CD8-positive, alpha-beta memory T cell (primary cell): ENCODE measurements at places on chromosomes 4 and X. TPM values are rescaled to one million over a fixed set of nuclear protein-coding genes. Genes with fewer than 3 reads are reported as not detected.

Gene CYLC1
- not detected for total RNA-seq

Gene EDA
- 0.53 TPM for total RNA-seq

Gene PPP3CA
- 30.7 TPM for total RNA-seq

Gene MED12
- 49.3 TPM for total RNA-seq

Gene RTL3
- not detected for total RNA-seq

Gene EGF
- total RNA-seq, result not detected

Gene ZNF732
- total RNA-seq, result not detected

Gene NLGN3
- 0.69 TPM for total RNA-seq

Gene TBX22
- total RNA-seq, result not detected

Gene PDLIM3
- not detected for total RNA-seq

Gene XPNPEP2
- 0.28 TPM for total RNA-seq

DNA sequence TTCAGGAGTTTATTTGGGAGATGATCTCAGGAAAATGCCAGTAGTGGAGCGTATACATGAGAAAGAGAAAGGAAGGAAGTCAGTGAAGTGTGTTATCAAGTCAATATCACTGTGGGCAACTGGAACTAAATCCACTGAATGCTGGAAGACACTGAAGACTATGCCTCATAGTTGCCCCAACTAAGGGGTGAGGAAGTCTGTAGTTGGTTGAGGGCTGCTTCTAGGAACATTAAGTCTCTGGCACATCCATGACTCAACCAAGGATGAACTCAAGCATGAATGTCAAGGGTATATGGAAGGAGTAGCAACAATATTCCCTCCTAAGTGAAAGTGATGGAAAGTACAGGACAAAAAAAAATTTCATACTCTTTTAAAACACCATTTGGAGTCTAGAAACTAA, 167.9 kb downstream of the MAGEB17 start:
- H3K36me3 ChIP-seq, result no peaks in the 10 kb centered on the region
- no peaks in the 10 kb centered on the region for H3K4me1 ChIP-seq
- no peak overlapping the region for H3K27ac ChIP-seq
- H3K27me3 ChIP-seq, result no peaks in the 10 kb centered on the region
- DNase-seq, result no peak
- no peak overlapping the region for H3K4me3 ChIP-seq

DNA sequence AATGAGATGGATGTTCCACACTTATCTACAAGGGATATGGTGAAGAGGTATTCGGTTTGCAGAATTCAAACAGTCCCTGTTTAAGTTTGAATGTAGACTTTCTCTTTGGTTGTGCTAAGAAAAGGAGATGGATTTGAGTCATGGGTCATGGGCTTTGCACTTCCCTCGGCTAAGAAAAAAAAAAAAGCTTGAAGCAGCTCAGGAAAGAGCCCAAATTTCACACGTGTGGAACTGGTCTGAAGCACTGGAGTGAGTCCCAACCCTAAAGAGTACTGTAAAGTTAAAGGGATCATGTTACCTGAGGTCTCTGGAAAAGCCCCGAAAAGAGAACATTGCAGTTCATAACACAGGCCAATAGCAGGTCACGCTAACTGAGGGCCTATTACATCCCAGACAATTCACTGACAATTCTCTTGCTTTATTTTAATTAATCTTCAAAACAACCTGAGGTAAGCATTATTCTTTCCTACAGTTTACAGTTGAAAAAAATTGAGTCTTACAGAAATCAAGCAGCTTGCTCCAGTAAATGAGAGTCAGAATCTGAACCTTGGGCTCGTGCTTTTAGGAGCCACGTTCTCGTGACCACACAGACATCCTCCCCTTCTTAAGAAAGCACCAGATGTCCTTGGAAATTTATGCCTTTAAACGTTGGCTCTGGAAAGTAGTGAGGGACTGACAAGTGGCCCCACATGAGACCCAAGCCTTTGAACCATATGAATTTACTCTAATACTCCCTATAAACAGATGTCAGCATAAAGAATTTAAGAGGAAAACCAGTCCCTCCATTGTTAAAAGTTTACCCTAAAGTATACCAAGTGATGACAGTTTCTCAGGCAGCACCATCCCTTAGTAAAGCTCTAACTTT, 89.3 kb downstream of the MAD2L1 start:
- DNase-seq, result no peak
- no peaks in the 10 kb centered on the region for H3K27me3 ChIP-seq

GRCh38 chrX:68828740-68829581, at the start of gene EFNB1:
TSS of gene EFNB1 (plus strand) at chrX:68829021. CDS start at chrX:68829777, 756 bp downstream.
- no peaks in the 10 kb centered on the region for H3K27me3 ChIP-seq
- no peak within 1 kb of the TSS for H3K27ac ChIP-seq
- H3K4me3 ChIP-seq, result peak within 1 kb of the TSS; percentile 76
- H3K36me3 ChIP-seq, result no peaks in the 10 kb centered on the region

DNA sequence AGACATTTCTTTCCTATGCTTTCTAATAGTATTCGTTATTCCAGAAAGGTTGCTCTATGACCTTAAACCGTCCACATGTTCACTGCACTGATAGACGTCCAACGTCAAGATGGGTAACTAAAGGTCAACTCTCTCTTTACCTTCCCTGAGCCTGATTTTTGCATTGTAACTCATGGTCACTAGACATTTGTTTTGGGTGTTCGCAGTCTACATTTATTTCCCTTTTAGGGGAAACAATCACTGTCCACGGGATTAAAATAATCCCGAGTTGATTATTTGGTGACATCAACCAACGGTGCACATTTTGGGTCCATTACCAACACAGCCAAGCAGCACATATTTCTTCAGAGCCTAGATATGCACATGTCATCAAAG, 540 bp upstream of the HADH start:
- H3K4me3 ChIP-seq, result peak overlapping the region; percentile 96
- peak overlapping the region; percentile 74 for H3K27ac ChIP-seq
- no peaks in the 10 kb centered on the region for H3K27me3 ChIP-seq
- no peaks in the 10 kb centered on the region for H3K36me3 ChIP-seq

GRCh38 chr4:84740057-84740456, 157.1 kb downstream of the CDS1 start:
- H3K4me1 ChIP-seq, result no peaks in the 10 kb centered on the region
- H3K4me3 ChIP-seq, result no peak overlapping the region
- no peak for DNase-seq
- H3K36me3 ChIP-seq, result no peaks in the 10 kb centered on the region
- H3K27me3 ChIP-seq, result no peaks in the 10 kb centered on the region
- no peak overlapping the region for H3K27ac ChIP-seq

- H3K4me3 ChIP-seq, result no peak overlapping the region
- H3K4me1 ChIP-seq, result no peaks in the 10 kb centered on the region
- no peaks in the 10 kb centered on the region for H3K27me3 ChIP-seq
- no peaks in the 10 kb centered on the region for H3K36me3 ChIP-seq
These were observed 88.7 kb upstream of the ELOVL6 start for GRCh38 chr4:110287130-110287529.

DNA sequence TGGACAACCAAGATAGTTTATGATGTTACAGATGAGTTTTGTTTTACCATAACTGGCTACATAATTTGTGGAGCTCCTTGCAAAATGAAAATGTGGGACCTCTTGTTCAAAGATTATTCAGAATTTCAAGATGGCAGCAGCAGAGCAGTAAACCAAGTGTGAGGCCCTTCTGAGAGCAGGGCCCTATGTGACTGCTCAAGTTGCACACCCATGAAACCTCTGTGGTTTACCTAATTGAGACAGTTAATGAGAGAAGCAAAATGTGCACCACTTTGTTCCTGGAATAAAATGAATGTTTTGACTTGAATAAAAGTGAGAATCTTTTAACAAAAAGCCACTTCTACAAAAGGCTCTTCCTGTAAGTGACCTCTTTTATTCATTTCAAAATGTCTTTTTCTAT, 519.2 kb downstream of the RPA4 start:
- no peaks in the 10 kb centered on the region for H3K27me3 ChIP-seq
- no peaks in the 10 kb centered on the region for H3K4me1 ChIP-seq
- no peak overlapping the region for H3K4me3 ChIP-seq
- H3K36me3 ChIP-seq, result no peaks in the 10 kb centered on the region

DNA sequence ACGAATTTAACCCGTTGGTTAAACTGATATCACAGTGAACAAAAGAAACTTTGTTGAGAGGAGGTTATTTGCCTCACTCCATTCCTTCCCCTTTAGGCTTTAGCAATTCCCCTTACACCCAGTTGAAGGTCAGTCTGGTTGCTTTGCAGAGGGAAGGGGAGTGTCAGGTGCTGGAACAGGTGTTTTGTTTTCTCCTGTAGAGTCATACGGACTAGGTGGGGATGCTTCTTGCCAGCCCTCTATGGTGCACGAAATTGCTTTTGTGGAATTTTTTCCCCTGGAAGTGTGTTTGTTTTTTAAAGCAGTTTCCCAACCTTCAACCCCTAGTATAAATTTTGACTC, 33.1 kb downstream of the DLG3 start:
- no peaks in the 10 kb centered on the region for H3K36me3 ChIP-seq
- no peak overlapping the region for H3K27ac ChIP-seq
- H3K4me3 ChIP-seq, result no peak overlapping the region

DNA sequence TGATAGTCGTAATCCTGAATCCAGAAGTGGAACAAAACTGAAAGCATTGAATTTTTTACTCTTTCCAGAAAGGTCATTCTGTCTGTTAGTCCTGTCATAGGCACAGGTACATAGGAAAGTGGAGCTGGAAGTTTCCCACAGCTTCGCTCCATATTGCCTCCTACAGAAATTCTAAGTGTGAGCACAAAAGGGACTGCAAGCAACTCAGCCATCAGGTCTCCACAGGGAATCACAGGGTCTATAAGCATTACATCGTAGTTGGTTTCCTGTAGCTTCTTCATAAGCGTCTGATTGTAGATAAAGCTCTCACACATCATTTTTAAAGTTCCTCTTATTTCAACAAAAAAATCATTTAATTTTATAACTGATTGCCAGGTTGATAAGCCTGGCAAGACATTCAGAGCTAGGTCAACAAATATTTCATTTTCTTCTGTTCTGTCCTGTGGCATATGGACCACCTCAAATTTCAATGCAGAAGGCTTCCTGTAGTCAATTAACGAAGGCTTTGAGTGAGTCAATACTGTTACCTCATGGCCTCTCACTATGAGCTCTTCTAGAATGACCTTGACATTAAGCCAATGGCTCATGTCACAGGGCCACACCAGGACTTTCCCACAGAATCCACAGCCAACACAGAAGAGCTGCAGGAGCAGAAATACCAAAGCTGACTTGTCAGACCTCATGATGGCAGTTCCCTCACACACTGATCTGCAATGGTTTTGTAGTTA, at the start of gene UGT2A3:
Gene UGT2A3, minus strand, starts transcription at position 727 of the 728 bp plus-strand sequence. Its CDS starts 44 bp downstream, at position 683.
- DNase-seq, result no peak
- no peak within 1 kb of the TSS for H3K27ac ChIP-seq
- no peaks in the 10 kb centered on the region for H3K36me3 ChIP-seq
- no peaks in the 10 kb centered on the region for H3K27me3 ChIP-seq
- no peak within 1 kb of the TSS for H3K4me3 ChIP-seq
- H3K4me1 ChIP-seq, result no peaks in the 10 kb centered on the region

DNA sequence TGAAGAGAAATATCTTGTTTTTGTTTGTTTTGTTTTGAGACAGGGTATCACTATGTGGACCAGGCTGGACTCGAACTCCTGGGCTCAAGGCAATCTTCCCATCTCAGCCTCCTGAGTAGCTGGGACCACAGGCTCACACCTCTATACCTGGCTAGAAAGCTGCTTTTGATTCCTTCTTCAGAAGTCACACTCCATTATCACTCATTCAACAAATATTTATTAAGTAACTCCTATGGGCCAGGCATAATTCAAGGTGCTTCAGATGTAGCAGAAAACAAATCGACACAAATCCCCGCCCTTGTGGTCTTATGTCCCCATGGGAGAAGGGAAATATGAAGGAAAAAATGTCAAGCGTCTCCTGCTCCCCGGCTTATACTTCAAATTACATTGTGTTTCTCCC, 72.6 kb upstream of the DHX15 start:
- no peaks in the 10 kb centered on the region for H3K4me1 ChIP-seq
- H3K36me3 ChIP-seq, result no peaks in the 10 kb centered on the region
- no peak for DNase-seq
- H3K4me3 ChIP-seq, result no peak overlapping the region
- H3K27ac ChIP-seq, result no peak overlapping the region

DNA sequence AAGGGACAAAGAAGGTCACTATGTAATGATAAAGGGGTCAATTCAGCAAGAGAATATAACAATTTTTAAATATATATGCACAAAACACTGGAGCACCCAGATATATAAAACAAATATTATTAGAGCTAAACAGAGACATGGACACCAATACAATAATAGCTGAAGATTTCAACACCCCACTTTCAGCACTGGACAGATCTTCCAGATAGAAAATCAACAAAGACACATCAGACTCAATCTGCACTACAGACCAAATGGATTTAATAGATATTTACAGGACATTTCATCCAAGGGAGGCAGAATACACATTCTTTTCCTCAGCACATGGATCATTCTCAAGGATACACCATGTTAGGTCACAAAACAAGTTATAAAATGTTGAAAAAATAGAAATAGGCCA, 111.4 kb downstream of the SOX3 start:
- no peak overlapping the region for H3K27ac ChIP-seq
- no peaks in the 10 kb centered on the region for H3K4me1 ChIP-seq
- H3K36me3 ChIP-seq, result no peaks in the 10 kb centered on the region
- no peak for DNase-seq
- H3K4me3 ChIP-seq, result no peak overlapping the region

DNA sequence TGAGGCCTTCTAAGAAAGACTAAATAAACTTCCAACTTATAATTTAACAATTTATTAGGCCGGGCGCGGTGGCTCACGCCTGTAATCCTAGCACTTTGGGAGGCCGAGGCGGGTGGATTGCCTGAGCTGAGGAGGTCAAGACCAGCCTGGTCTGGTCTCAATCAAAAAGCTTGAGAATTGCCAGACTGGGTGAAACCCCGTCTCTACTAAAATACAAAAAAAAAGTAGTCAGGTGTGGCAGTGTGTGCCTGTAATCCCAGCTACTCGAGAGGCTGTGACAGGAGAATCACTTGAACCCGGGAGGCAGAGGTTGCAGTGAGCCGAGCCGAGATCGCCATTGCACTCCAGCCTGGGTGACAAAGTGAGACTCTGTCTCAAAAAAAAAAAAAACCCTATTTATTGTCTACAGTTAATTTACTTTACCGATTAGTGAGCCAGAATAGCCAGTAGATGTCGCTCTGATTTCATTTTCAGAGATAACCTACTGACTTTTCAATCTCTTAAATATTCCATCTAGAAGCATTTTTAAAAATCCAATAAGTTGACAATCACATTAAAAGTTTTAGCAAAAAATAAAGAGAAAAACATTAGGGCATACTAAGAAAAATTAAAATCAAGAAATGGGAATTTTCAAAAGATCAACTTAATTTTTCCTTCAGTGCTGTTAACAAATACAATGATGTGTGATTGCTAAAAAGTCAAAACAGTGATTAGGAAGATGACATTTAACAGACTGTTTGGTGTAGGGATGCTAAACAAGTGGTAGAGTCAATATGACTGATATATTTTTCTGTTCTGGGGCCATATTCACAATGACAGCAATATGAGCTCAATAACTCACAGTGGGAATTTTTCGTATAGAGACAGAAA, 4.3 kb upstream of the SHROOM3 start:
- no peak overlapping the region for H3K4me3 ChIP-seq
- DNase-seq, result no peak
- H3K27me3 ChIP-seq, result no peaks in the 10 kb centered on the region
- no peaks in the 10 kb centered on the region for H3K4me1 ChIP-seq
- H3K27ac ChIP-seq, result no peak overlapping the region

- no peaks in the 10 kb centered on the region for H3K27me3 ChIP-seq
- no peaks in the 10 kb centered on the region for H3K36me3 ChIP-seq
- no peaks in the 10 kb centered on the region for H3K4me1 ChIP-seq
These were observed 37.9 kb upstream of the PGK1 start for GRCh38 chrX:78066110-78066509.

GRCh38 chr4:104188301-104188700, 306.4 kb downstream of the CXXC4 start:
- H3K4me3 ChIP-seq, result no peak overlapping the region
- no peaks in the 10 kb centered on the region for H3K27me3 ChIP-seq
- no peak overlapping the region for H3K27ac ChIP-seq
- H3K36me3 ChIP-seq, result no peaks in the 10 kb centered on the region

- H3K36me3 ChIP-seq, result no peaks in the 10 kb centered on the region
- H3K4me1 ChIP-seq, result no peaks in the 10 kb centered on the region
- no peak overlapping the region for H3K4me3 ChIP-seq
- no peak for DNase-seq
These were observed 144.3 kb upstream of the PAK3 start for GRCh38 chrX:110951472-110952269.
